ENCODE measurements at places on chromosomes 3 and 15.

DNA sequence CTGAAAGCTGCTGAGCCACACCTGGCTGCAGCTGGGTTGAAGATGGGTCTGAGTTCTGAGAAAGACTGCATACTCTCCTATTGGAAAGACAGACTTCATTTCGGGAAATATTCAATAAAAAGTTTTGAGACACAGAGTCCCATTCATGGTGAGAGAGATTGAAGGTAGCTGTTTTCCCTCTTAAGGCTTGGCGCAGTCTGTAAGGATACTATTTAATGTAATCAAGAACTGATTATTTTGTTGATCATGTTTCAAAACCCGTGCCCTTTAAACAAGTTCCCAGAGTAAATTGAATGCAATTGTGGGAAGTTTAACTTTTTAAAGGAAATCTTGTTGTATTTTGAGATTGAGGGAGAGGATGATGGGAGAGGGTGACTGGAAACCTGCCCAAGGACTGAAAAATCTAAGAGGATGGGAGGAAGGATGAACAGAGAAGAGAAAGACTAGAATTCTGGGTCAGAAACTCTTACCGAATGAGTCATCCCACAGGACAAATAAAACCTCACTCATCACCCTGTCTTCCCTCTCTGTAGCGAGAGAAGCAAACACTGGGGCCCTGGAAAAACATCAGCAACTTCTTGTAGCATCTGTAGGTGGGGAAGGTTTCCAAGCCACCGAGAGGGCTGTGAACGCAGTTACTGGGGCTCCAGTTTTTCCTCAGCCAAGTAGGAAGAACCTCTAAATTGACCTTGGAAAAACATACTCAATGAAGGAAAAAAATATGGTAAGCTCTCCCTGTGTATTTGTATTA, 193.2 kb upstream of the TPRG1 start:
- no peak for DNase-seq

GRCh38 chr3:122665881-122666280, 14.8 kb upstream of the PARP14 start:
- DNase-seq = no peak

DNA sequence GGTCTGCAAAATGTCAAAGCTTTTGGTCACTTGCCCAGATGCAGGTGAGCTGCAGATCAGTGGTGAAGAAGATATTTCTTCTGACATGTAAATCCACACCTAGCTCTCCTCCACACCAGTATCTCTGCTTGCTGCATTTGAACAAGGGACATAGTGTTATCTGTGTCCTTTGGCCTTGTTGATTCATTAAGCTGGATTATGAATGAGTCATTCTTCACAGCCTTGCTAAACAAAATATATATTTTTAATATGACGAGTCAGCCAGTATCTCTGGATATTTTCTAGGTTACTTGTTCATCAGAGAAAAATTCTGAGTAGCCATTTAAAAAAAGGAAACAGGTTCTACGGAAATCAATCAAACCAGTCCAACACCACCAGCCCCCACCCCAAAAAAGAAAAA, 190.6 kb upstream of the ADAMTS9 start:
- no peak for DNase-seq

GRCh38 chr15:66076591-66077319, 176.8 kb downstream of the MEGF11 start:
- no peak for DNase-seq

DNA sequence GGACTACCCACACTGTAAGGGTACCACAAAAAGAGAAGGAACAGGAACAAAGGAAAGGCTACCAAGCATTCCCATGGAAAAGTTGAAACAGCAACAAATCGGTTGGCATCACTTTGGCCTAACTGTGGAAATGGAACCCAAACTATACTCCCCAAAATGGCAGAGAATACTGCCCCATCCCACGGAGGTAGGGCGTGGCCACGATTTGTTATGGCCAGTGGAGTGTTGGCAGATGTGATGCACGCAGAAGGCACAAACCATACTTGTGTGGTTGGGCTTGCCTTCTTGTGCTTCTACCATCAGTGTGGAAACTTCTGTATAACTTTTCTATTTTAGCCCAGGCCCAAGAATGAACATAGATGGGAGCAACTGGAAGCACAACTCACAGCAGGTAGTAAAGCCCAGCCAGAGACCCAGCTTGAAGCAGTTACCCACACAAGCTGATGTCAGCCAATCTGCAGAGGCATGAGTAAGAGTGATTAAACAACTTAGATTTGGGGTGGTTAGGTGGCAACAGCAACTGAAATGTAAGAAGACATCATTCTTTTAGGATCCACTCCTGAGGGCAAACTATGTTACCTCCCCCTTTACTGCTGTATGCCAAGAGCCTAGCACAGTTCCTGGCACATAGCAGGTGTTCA, 64.1 kb downstream of the BTD start:
- no peak for DNase-seq

Data from caudate nucleus (tissue), 63 donors.